H54 (cell line): ENCODE measurements at places on chromosomes 1 and 21.

GRCh38 chr21:39467746-39468145, 16.0 kb downstream of the SH3BGR start:
- DNase-seq, result no peak

- no peak for DNase-seq
These were observed 610 bp downstream of the AJAP1 start for GRCh38 chr1:4654764-4655673.

DNA sequence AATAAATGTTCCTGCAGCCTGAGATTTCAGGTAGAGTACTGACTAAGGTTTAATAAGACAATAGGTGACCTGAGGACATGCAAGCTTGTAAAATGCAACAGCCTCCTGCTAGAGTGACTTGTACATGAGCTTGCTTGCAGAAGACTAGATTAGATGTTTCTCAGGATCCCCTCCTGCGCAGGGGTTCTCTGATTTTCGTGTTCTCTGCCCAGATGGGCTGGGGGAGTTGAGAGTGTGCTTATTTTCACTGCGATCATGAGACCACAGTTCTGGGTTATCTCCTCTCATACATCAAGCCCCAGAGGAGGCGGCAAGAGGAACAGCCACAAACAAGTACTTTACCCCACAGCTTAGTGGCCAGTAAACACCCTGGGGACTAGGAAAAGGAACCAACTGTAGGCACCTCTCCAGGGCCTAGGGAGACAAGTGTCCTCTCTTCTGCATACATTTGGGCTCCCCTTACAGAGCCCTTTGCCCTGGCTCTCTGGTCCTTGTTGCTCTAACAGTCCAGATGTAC, 8.0 kb downstream of the TMEM81 start:
- DNase-seq, result no peak

DNA sequence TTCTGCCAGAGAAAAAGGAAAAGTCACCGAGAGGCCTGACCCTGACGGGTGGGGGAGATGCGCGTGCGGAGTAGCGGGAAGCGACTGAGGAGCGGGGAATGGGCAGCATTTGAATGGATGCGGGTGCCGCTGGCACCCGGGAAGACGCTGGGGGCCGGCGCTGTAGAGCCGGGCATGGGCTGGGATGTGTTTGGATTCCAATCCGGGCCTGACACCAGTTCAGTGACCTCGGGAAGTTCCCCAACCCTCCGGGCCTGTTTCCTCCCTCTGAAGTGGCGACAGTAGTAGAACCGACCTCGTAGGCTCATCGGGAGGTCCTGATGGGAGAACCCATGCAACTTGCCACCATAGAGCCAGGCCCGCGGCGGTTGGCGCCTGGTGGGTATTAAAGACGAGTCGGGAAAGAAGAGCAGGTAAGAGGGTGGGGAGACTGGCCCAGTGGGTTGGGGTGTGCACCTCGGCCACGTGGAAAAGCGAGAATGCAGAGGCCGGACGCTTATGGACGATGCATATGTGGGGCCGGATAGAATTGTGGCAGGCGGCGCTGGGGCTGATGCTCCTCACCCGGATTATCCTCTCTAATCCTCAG, 642 bp upstream of the SLC16A1 start:
- DNase-seq, result no peak

DNA sequence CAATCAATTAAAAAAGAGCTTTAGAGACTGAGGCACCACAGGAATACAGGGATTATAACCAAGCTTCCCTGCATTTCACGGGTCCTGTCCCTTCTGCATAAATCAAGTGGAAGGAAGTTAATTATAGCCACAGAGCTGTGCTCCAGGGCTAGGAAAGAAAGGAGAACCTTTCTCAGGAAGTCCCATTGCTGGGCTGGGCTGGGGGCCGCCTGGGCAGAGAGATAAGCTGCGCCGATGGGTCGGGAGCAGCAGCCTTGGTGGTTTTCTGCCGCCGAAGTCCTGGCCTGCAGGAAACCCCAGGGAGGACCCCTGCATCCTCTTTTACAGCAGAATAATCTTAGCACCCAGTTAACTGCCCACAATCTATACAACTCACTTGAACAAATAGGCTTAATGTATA, 12.6 kb upstream of the CD34 start:
- no peak for DNase-seq

- no peak for DNase-seq
These were observed 4.1 kb upstream of the ARHGEF10L start for GRCh38 chr1:17535300-17535936.

GRCh38 chr1:84972377-84972987, 24.4 kb downstream of the MCOLN2 start:
- no peak for DNase-seq

GRCh38 chr1:152048416-152049009, 11.7 kb upstream of the S100A11 start:
- peak; percentile 75 for DNase-seq

DNA sequence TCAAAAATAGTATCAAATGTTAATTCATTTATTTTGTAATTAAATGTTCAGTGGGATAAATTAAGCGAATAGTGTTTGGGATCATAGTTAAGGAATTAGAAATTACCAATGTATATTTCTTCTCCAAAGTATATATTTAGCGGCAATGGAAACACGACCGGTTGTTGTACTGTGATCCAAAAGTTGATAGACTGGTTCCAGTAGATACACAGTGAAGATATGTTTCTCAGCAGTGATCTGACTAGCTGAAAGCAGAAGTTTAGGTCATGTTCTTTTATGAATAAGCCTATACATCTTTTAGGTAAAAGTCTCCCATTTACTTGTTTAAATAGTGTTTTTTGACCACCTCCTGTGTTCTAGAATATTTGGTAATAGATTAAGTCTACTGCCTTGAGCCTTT, 8.8 kb downstream of the USP16 start:
- DNase-seq, result no peak

DNA sequence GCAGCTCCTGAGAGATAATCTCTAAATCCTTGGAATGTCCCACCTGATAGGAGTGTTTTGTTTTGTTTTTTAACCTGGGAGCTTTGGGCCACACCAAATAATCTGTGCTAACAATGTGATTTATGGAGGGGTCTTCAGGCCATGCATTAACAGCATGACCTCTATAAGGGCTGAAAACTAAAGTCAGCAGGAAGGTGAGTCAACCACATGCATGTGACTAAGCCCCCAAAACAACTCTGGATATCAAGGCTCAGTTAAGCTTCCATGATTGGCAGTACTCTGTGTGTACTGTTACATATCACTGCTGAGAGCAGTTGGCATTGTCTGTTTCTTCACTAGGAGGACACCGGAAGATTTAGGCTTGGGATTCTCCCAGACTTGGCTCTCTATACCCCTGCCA, 10.7 kb downstream of the AUNIP start:
- DNase-seq, result no peak

- DNase-seq, result no peak
These were observed 97.5 kb upstream of the LBR start for GRCh38 chr1:225525377-225525776.

DNA sequence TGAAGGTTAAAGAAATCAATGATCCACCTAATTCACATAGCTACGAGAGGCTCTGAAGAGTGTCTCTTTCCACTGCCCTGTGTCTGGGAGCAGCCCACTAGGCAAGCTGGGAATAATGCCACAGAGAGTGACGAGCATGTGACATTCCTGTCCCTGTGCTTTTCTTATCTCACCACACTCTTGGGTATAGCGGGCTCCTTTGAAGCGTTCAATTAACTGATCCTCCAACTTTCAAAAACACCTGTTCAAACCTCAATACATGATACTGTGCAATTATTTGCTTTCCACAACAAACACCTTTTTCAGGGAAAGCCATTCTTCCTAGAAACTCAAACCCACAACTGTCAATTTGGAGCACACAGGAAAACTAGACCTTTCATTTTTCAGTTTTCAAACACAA, 43.4 kb downstream of the PLPP3 start:
- no peak for DNase-seq

- DNase-seq, result no peak
These were observed 39.7 kb downstream of the TMCC2 start for GRCh38 chr1:205267306-205267902.

- no peak for DNase-seq
These were observed 566.4 kb downstream of the AJAP1 start for GRCh38 chr1:5220821-5221220.

- DNase-seq, result no peak
These were observed 19.6 kb downstream of the CAPN8 start for GRCh38 chr1:223645903-223646302.

DNA sequence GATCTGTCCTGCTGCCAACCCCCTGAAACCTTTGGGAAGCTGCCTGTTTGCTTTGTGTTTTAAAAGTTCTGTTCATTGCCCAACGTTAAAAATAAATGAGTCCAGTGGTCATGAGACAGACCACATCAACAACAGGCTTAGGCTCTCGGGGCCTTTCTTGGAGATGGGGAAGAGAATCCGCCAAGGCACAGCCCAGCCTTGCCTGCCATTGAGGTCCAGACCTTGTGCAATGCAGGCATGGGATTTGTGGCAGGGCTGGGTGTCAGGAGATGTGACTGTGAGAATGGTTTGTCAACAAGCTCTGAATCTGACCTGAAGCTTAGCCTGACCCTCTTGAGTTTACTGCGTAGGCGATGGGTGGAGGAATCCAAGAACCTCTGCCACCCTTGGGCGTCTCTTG, 4.2 kb downstream of the SPSB1 start:
- no peak for DNase-seq

DNA sequence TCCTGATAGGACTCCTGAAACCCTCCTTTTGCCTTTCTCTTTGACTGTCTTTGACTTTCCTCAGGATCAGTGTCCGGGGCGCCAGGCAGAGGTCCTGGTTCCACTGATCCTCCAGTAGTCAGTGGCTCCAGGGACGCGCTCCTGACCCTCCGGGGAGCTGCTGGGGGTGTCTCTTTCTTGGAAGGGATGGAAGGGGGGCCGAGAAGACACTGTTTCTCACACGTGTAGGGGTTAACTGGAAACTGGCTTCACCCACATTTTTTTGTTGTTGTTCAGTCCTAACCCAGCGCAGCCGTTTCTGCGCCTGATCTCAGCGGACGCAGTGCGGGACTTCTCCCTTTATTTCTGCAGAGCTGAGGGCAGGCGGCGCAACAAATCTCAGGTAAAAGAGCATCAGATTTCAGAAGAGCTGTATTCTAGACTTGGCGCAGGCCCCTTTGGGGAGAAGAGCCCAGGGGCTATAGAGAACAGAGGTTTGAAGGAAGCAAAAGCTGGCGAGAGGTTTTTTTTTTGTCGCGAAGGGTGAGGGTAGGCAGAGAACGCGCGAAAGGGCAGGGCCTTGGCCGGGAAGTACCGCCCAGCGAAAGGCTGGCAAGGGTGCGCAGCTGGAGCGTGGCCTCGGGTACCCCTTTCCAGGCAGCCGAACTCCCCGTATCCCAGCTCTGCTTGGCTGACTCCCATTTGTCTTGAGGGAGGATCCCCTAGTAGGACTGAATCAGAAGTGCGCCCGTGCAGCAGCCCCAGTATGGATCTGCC, 4.3 kb upstream of the LHX9 start:
- DNase-seq, result no peak

DNA sequence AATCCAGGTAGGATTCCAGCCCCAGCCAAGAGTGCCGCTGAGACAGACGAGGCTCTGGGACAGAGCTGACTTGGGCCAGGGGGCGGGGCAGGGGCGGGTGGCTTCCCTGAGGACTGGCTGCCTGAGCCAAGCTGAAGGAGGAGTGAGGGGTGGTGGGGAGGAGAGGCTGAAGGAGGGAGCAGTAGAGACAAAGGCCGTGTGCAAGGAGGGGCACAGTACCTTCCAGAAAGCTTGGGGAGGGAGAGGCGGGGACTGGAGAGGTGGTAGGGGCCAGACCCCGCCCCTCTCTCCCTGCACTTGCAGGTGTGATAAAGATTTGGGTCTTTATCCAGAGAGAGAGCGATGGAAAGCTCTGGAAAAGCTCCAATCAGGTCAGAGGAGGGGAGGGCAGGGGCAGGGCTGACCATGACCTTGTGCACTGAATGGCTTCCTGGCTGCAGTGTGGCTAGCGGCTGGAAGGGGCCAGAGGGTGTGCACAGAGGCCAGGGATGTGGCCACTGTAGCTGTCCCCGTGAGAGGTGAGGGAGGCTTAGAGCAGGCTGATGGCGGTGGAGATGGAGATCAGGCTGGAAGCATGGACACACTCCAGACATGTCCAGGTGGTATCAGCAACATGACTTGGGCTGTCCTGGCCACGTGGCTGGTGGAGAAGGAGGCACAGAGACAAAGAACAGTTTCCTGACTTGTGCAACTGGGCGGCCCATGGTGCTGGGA, 6.7 kb upstream of the EPHA8 start:
- DNase-seq, result no peak

GRCh38 chr1:31617916-31618746, 642 bp downstream of the HCRTR1 start:
- DNase-seq, result peak; percentile 45

DNA sequence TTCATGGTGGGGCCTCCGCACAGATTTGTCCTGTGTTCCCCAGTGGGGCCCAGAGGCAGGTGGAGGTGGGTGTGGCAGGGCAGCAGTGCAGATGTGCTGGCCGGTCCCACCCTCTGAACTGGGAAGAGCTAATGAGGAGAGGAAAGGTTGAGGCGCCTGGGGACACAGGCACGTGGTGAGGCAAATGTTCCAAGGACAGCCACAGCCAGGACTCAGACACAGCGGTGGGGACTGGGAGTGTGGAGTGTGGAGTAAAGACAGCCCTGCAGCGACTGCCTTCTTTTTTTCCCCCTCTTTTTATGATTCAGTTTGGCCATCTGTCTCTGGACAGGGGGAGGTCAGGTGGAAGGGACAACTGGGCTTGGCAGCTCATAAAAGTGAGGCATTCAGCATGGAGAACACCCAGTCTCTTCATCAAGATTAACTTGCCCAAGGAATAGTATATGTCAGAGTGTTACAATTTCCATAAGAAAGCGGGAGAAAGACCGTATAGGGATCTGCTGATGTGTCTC, 104.2 kb upstream of the GCLM start:
- DNase-seq, result no peak

GRCh38 chr21:14046401-14046800, 164.4 kb downstream of the LIPI start:
- DNase-seq, result no peak

DNA sequence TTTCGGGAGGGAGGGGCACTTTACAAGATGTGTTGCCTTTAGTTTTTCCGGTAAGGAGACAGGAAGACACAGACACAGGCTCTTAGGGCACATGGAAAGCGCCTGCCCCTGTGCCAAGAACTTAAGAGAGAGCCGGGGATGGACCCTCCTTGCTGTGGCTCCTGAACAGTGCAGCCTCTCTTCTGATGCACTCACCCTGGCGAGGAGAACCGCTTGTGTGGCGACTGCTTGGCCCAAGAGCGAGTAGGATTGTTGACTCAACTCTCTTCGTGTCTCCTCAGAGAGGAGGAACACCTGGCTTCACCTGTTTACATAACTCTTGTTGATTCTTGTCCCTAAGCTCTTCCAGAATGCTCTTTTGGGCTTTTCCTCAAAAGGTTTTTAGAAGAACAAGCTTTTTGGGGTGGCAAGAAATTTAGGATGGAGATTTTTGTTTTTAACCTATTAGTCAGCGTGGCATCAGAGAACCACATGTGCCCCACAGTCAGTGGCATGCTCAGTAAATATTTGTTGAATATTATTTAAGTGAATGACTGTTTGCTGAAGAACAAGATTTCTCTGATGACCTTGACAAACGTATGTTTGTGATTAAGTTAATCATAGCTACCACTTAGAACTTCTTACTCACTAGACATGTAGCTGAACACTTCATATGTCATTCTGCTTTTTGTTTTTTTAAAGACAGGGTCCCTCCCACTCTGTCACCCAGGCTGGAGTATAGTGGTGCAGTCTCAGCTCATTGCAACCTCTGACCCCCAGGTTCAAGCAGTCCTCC, 60.6 kb downstream of the NFIA start:
- DNase-seq, result no peak
